Stimulated activated CD4-positive, alpha-beta T cell treated with anti-CD3 and anti-CD28 coated beads, TNF-alpha, amount 100 ng/mL, for 48 hours (primary cell): ENCODE measurements at places on chromosomes 1 and 21.
A peak's percentile ranks its signal among the peaks of the same experiment; 100 is the strongest.

- no peak for DNase-seq
Observed at GRCh38 chr21:26784974-26785373, 60.2 kb downstream of the ADAMTS1 start.

GRCh38 chr1:172545396-172546004 lies 12.6 kb downstream of the SUCO start:
- no peak for DNase-seq

DNA sequence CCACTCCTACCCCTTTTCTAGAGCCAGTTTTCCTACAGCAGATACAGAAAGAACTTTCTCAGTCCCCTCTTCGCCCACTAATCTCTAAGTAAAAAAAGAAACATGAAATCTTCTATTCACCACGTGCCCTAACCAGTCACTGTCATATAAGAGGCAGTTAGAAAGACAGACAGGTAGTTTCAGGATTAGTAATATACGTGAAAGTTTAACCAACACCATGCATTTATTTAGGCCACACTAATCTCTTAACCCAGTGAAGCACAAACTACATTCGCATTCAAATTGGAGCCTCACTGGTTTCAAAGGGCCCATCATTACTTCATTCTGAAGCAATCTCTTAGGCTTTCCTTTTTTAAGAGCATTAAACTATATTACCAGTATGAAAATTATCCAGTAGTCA lies 10.1 kb downstream of the GPATCH2 start:
- DNase-seq: no peak

DNA sequence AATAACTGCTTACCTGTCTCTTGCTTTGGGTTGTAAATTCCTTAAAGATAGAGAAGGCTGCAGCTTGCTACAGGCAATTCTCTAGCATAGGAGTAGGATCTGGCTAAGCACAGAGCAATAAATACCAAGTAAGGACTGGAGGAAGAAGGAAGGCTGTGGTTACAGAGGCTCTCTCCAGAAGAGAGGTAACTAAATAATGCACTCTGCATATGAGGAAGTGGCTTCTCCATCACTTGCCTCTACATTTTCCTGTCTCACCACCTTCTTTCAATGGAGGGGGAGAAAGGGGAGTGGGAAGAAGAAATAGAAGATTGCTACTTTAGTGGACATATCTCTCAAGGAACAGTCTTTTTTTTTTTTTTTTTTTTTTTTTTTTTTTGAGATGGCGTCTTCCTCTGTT lies 60.9 kb upstream of the LAX1 start:
- DNase-seq: no peak

DNA sequence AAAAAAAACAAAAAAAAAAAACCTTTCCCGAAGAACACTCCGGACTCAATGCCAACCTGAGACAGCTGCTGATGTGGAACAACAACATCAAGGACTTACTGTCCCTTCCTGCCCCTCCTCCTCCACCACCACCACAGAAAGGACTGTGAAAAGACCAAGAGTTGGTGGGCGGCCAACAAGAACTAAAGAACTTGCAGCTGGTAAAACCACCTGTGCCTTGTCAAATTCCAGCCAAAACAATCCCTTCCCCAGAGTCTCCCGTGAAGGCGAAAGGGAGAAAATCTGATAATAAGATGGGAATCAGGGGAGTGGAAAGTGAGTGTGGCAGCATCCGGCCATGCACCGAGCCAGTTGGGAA lies 88.9 kb downstream of the PROX1 start:
- DNase-seq: no peak

DNA sequence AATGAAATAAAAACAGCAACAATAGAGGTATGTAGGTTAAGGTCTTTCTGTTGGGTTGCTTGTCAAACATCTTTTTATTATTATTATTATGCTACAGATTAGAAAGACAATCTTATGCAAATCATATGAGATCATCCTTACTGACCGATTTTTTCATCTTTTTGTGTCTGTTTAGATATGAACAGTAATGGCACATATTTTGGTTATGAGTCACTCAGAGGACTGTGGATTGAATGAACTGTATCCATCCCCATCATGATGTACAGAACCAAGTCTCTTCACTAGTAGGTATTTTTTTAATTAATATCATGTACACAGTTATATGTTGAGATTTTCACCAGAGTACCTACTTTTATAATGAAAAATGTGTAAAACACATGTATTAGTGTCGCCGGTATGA lies 159.1 kb downstream of the CHRM3 start:
- no peak for DNase-seq

GRCh38 chr1:244294599-244295224 lies 157.0 kb downstream of the ADSS2 start:
- DNase-seq: no peak

- DNase-seq: no peak
Observed at GRCh38 chr1:38474738-38475623, 384.6 kb downstream of the RRAGC start.

- no peak for DNase-seq
Observed at GRCh38 chr1:99525331-99525730, 120.6 kb upstream of the PALMD start.

- DNase-seq: no peak
Observed at GRCh38 chr1:39214998-39215873, 10.7 kb downstream of the MACF1 start.

- DNase-seq: no peak
Observed at GRCh38 chr21:14321042-14321441, 61.9 kb downstream of the HSPA13 start.

DNA sequence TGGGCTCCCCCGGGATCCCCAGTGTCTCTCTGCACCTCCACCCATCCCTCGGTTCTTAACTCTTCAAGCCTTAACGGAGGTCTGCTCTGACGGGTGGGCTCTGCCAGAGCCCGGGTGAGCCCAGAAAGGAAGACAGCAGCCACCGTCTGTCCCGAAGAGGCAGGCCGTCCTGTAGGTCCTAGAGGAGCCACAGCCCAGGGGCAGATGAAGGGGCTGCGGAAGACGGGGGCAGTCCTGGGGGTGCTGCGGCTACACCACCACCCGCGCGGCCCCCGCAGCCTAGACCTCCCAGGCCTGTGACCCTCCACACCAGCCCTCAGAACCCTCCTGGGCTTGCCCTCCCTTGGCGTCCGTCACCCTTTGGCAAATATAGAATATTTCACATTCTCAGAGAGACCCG lies 71.0 kb downstream of the UMODL1 start:
- DNase-seq: no peak

- DNase-seq: no peak
Observed at GRCh38 chr21:38242061-38242460, 14.7 kb upstream of the KCNJ15 start.

DNA sequence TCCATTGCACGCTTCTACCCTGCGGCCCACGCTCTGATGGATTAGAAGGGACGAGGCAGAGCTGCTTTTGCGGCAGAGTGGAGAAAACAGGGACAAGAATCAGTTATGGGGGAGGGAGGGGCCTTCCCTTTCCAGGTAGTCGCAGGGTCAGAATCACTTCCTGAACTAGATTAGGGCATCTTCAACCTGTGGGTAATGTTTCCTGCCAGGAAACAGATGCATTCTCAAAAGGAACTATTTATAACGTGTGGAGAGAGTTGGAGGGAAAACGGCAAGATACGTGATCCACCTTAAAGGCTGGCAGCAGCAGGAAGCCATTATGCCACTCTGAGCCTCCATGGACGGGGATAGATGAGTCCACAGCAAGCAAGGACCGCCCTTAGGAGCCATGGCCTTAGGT lies 59.9 kb upstream of the CNTN2 start:
- DNase-seq: no peak

DNA sequence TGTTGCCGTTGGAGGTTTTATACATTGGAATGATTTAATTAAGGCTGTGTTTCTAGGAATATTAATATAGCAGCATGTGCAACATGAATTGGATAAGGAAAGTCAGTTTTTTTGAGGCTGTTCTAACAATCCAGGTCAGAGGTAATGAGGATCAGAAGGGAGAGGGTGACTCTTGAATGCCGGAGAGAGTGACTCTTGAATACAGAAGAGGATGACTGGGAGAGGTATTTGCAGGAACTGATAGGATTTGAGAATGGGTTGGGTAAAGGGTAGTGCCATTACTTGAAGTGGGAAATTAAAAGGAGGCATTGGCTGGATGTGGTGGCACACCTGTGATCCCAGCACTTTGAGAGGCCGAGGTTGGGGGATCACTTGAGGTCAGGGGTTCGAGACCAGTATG lies 55.6 kb upstream of the MACF1 start:
- no peak for DNase-seq

- no peak for DNase-seq
Observed at GRCh38 chr1:238399558-238399957, 508.8 kb upstream of the ZP4 start.

DNA sequence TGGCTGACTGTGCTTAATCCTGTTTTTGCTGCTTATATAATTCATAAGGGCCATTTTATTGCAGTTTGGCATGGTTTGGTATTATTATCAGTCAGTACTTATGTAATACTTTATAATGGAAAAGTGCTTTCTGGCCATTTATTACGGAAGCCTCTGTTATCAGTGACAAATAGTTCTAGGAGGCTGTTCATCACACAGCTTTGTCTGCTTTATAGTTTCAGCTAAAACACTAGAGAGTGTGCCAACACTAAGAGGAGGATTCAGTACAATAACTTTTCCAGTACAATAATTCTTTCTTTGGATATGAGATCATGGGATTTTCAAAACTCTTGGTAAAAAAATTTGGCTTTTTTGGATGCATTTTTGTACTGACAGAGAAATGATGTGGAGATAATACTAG lies 102.9 kb upstream of the PTGFR start:
- DNase-seq: no peak

GRCh38 chr1:116193768-116194167 lies 82.6 kb downstream of the MAB21L3 start:
- no peak for DNase-seq

GRCh38 chr1:8986814-8987190 lies 39.4 kb downstream of the SLC2A7 start:
- DNase-seq: no peak

GRCh38 chr1:58784758-58785441 lies 1.1 kb upstream of the JUN start:
- peak; percentile 47 for DNase-seq

GRCh38 chr1:170114906-170115305 lies 30.9 kb upstream of the NTMT2 start:
- DNase-seq: no peak

DNA sequence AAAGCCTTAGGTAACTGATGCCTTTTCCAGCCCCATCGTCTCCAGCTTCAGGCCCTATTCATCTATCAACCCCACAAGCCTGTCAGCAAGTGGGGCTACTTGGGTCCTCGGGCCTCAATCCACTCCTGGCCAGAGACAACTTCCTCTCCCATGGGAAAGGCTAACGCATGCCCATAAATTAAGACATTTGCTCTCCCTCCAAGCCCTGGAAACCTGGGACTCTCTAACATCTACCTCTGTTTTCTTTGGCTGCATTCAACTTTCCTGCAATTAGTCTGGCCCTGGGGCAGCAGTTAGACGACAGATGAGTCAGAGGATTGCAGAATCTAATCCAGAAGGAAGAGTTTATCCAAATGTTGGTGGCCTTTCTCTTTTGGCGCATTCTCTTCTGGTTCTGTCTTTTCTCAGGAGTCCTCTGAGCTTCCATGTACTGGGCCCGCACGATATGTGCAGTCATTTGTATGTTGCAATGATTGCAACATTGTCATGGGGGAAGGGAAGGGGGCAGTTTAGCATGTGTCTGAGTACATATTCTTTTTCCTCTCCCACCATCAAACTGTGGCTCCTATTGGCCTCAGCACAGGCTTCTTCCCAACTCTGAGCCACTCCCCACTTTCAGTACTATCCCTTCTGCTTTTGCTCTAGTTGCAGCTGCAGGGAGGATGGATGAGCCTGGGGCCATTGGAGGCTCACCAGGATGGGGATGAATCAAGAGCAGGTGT lies 54.4 kb downstream of the NAV1 start:
- DNase-seq: no peak

DNA sequence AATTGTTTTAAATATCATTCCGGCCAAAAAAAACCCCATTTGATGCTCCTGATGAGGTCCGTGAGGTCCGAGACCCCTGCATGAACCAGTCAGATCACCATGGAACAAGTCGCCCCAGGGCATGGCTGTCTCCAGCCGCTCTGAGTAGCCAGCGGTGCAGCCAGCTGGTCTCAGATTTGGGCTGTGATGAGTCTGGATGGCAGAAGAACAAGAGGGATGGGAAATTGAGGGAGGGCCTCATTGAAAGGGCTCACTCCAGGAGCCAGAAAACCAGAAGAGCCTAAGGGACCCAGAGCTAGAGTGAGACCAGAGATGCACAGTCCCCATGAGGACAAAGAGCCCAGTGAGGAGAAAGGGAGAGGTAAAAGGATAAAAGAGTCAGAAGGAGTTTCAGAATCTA lies 174.0 kb downstream of the TOMM20 start:
- DNase-seq: no peak

DNA sequence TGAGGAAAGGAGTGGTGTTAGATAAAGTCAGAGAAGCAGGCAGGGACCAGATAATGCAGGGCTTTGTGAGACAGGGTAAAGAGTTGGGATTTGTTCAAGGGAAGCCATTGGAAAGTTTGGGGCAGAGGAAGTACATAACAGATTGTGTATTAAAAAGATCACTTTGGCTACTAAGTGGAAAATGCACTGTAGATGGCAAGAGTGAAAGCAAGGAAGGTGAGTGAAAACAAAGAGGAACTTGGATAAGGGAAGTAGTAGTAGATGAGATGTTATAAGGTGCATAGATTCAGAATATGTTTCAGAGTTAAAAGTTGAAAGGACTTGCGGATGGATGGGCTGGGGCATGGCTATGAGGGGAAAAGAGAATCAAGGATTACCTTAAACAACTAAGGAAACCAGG lies 17.4 kb downstream of the MRPL39 start:
- DNase-seq: no peak
